ENCODE measurements at places on chromosomes 1 and 21. TPM values are rescaled to one million over a fixed set of nuclear protein-coding genes. Genes with fewer than 3 reads are reported as not detected.

GRCh38 chr1:110605901-110606656 lies at the start of gene KCNA2:
Gene KCNA2, minus strand, starts transcription at chr1:110606358. Its CDS starts 1,576 bp downstream, at chr1:110604782.
- no peak for DNase-seq

GRCh38 chr1:179447489-179447888 lies 81.7 kb downstream of the AXDND1 start:
- DNase-seq = no peak

GRCh38 chr1:170872663-170873062 lies 62.7 kb upstream of the MROH9 start:
- DNase-seq = no peak

- no peak for DNase-seq
These were observed 30.0 kb upstream of the SDE2 start for GRCh38 chr1:226029093-226029496.

HMGCS2 gene
- not detected for total RNA-seq

- DNase-seq = peak; percentile 40
These were observed 164.2 kb upstream of the C1orf21 start for GRCh38 chr1:184222652-184223052.

PDC gene
- total RNA-seq = not detected

RNU1-3 gene
- total RNA-seq = 3,235 TPM

DNA sequence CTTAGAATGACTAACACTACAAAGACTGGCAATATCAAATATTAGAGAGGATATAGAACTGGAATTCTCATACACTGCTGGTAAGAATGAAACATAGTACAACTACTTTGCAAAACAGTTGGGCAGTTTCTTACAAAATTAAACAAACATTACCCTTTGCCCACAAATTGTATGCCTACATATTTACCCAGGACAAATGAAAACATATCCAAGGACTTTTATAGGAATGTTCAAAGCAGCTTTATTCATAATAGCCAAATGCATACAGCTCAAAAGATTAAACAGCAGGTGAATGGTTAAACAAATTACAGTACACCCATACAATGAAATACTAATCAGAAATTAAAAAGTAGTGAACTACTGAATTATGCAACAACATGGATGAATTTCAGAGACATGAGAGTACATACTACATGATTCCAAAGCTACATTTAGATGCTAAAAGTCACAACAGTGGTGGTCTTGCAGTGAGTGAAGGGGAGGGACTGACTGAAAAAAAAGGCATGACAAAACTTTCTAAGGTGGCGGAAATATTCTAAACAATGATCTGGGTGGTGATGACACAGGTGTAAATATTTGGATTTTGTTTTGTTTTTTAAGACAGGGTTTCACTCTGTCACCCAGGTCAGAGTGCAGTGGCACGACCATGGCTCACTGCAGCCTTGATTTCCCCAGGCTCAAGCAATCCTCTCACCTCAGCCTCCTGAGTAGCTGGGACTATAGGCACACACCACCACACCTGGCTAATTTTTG lies 40.4 kb downstream of the LYST start:
- no peak for DNase-seq

- DNase-seq = no peak
These were observed 180.3 kb downstream of the LRRC40 start for GRCh38 chr1:70025052-70025451.

Data from PC-9 (cell line).